ENCODE measurements at places on chromosomes 11 and 22.

- DNase-seq, result no peak
Measured at GRCh38 chr11:13291361-13291760, 13.8 kb downstream of the BMAL1 start.

DNA sequence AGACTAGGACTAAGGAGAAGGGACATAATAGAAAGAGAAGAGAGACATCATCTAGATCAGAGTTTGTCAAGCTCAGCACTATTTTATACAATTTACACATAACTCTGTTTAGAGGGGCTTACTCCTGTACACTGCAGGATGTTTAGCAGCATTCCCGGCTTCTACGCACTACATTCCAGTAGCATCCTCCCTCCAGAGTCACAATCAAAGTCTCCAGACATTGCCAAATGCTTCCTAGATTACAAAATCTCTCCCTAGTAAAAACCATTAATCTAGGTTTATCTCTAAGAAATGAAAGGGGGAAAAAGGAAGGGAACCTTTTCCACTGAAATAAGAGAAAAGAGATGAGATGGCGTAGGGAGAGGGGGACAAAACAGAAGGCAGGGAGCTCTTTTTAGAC is 4.0 kb downstream of the USP28 start:
- no peak for DNase-seq

DNA sequence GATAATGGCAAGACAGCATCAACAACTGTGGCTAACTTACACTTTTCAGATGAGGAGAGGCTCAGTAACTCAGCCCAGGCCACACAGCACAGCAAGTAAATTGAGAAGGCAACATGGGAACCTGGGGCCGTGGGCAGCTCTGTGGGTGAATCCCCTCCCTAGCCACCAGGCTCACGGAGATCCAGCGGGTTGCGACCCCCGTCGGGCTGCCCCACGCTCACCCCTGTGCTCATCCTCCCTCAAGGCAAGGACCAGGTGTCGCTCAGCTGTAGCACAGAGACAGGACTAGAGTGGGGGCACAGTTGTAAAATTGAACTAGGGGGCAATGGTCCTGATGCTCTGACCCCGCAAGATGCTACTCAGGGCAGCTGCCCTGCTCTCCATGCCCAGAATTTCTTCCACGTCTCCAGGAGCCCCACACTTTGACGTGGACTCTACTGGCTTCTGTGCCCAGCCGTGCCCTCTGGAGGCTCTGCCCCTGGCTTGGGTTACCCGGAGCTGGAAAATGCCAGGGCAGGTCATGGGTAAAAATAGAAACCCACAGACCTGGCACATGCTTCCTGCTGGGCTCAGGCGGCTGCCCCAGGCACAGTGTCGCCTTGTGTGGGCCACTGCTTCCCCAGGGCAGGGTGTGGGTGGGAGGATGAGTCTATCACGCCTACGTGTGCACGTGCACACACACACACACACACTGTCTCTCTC is 9.0 kb downstream of the TUBA8 start:
- no peak for DNase-seq

DNA sequence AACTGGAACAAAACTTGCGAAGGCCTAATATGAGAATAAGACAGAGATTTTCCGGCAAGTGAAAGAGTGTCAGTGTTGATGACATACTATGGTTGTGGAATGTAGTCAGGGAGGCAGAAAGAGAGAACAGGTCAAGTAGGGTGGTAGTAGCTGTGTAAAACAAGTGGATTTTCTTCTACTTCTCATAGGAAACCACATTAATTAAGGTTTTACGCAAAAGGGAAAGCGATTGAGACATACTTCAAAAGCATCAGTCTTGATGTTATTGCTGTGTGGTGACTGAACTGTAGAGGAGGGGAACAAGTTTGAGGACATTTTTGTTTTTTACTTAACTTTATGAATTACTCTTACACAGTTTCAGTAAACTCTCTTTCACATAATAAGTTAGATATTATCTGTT is 186.0 kb upstream of the CNTN5 start:
- no peak for DNase-seq

- DNase-seq, result no peak
Measured at GRCh38 chr22:26043031-26043430, 126.2 kb upstream of the SEZ6L start.
